ENCODE measurements at places on chromosomes 4 and X. TPM values are rescaled to one million over a fixed set of nuclear protein-coding genes. Genes with fewer than 3 reads are reported as not detected.

- no peak for DNase-seq
Measured at GRCh38 chr4:98659741-98660462, 1.5 kb upstream of the TSPAN5 start.

GRCh38 chr4:20255823-20256222 lies 4.1 kb downstream of the SLIT2 start:
- no peak for DNase-seq

Gene DGAT2L6
- polyA plus RNA-seq: not detected

- DNase-seq: no peak
Measured at GRCh38 chr4:4446434-4446833, 59.5 kb downstream of the NSG1 start.

Gene GABRG1
- polyA plus RNA-seq: 0.46 TPM

DNA sequence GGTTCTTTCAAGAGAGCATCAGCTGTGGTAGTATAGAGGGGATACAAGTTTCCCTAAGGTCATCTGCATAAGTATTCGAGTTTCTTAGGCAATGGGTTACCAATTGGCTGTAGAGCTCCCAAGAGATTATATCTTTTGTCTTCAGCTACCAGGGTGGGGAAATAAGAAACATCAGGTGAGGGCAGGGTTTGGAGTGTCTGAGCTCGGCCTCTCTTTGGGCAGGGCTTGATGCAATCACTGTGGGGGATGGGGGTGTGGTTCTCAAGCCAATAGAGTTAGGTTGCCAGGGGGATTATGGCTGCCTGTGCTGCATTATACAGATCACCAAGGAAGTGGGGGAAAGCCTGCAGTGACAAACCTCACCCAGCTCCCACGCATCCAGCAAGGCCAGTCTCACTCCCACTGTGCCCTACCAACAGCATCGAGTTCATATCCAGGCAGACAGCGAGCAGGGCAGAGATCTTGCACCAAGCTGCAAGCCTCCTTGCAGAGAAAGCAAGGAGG lies 172.1 kb upstream of the MAGEE2 start:
- no peak for DNase-seq

Gene GYPE
- polyA plus RNA-seq: 3.0 TPM

DNA sequence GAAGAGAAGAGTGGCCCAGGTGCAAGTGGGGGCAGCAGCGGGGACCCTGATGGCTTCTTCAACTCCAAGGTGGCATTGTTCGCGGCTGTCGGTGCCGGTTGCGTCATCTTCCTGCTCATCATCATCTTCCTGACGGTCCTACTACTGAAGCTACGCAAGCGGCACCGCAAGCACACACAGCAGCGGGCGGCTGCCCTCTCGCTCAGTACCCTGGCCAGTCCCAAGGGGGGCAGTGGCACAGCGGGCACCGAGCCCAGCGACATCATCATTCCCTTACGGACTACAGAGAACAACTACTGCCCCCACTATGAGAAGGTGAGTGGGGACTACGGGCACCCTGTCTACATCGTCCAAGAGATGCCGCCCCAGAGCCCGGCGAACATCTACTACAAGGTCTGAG lies 11.4 kb downstream of the EFNB1 start:
- DNase-seq: no peak

- no peak for DNase-seq
Measured at GRCh38 chr4:70925899-70926635, 23.9 kb downstream of the MOB1B start.

Gene SYNPO2
- 19.1 TPM for polyA plus RNA-seq

Gene PNPLA4
- 30.7 TPM for polyA plus RNA-seq

Gene HTN3
- polyA plus RNA-seq: not detected

- no peak for DNase-seq
Measured at GRCh38 chr4:82780752-82781231, 17.8 kb downstream of the SCD5 start.

DNA sequence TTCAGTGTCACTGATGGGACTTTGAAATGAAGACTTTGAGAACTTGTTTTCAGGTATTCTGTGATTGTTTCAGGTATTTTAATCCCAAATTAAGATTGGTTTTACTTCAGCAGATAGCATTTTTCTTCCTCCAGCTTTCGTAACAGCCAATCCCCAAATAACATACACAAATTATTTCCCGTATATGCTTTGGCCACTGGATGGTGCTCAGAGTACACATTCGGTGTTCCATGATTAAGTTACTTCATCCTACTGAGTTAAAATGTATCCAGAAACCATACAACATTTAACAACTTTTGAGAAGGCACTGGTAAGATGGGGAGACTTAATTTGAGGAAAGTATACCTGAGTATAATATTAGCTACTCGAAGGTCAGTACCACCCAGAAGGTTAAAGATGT lies 233.4 kb upstream of the FAM47A start:
- DNase-seq: no peak

- DNase-seq: no peak
Measured at GRCh38 chrX:8090482-8090881, 80.6 kb downstream of the VCX2 start.

DNA sequence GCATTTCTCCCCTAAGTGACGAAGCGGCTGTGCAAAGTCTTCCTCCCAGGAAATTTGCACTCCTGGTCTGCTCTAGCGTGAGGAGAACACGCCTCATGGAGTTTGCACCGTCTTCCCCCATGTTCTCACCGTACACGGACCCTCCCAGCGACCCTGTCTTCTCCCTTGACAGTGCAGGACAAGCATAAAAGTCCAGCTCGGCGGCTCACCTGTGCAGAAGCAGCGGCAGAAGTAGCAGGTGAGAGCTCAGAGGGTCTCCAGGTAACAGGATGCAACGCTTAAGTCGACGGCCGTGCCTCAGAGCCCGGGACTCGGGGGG lies 314 bp downstream of the P2RY8 start:
- no peak for DNase-seq

DNA sequence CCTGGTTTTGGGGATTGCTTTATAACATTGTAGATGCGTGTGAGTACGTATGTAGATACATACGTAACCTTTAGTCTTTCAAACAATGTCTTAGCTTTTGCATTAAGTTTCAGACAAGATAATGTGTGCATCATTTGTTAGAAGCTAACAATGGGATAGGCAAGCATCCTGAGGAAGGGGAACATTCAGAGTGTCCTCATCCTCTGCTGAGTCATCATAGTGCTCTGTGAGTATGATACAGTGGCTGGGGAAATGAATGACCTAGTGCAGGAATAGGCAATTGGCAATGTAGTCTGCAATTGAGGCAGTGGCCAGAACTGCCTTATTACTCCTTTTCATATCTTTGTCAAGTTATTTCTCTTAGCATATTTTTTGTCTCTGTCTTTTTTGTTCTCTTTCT lies 7.3 kb downstream of the NAP1L5 start:
- DNase-seq: no peak

GRCh38 chr4:76614589-76614988 lies 179.6 kb downstream of the SHROOM3 start:
- DNase-seq: no peak

Gene MTNR1A
- polyA plus RNA-seq: 1.4 TPM

GRCh38 chr4:123661080-123661737 lies 264.6 kb downstream of the SPRY1 start:
- no peak for DNase-seq

Gene SCARB2
- polyA plus RNA-seq: 231 TPM

- DNase-seq: no peak
Measured at GRCh38 chr4:143617994-143618679, 82.3 kb downstream of the FREM3 start.

DNA sequence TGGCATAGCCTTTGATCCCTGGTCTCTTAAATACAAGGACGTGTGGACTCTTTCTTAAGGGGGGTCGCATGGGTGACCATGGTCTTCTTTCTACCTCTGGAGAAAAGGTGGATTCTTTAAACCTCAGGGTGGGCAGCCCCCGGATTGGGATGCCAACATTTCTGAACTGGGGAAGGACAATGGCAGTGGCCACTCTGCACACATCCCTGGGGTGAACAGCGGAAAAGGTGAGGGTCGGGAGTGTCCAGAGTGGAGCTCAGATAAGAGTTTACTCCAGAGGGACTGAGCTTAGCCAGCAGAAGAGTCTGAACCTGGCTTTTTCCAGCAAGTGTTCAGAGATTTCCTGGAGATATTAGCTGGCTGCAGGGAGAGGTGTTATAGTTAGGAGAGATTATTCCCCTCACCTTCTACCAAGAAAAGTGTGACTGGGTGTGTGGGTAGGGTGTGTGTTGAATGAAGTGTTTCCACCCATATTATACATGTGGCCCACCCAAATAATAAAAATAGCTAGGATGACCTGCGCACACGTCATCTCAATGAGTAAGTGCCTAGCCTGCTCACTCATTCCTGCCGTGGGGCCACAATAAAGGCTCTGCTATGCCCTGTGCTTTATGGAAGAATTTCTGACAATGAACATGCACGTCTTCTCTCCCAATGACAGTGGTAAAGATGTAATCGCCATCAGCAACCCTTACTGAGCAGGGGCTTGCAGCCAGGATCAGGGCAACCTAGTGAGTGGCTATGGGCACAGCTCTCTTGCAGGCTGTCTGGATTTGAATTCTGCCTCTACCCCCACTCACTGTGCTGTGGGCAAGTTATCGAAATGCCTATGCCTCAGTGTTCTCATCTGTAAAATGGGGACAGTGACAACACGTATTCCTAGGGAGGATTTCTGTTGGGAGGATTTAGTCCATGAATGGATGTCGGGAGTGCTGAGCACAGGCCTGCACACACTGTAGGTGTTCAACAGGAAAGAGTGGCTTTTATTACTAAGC lies 76.6 kb downstream of the SLC2A9 start:
- no peak for DNase-seq

DNA sequence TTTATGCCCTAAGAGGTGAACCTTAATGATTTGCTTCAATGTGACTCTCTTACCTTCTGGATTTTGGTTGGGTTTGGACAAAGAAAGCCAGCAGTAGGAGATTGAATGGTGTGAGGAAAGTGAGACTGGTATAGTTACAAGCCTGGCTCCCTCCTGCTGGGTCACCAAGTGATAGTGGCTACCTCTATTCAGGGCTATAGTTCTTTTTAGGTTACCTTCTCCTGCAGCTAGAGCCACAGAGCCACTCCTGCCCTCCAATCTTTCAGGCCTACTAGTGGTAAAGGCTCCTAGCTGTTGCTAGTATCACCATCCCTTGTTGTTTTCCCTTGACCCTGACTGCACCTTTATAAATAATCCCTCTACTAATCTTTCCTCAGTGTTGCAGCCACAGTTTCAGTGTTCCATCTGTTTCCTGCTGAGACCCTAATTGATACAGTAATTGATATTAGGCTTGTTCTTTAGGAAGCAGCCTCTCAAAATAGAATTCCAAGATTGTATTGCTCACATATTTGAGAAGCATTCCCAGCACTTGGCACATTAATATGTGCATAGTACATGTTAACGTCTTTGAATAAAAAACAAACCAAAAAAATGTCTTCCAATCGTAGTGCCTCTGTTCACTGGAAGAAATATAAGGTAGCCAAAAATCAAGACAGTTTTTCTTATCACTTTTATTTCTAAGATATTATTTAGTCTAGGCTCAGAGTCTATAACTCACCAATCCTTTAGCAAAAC lies 82.3 kb downstream of the SRPX start:
- no peak for DNase-seq

Gene RP2
- polyA plus RNA-seq: 18.4 TPM

Gene PDGFRA
- 208 TPM for polyA plus RNA-seq

- no peak for DNase-seq
Measured at GRCh38 chr4:7112656-7113055, 44.8 kb upstream of the GRPEL1 start.

DNA sequence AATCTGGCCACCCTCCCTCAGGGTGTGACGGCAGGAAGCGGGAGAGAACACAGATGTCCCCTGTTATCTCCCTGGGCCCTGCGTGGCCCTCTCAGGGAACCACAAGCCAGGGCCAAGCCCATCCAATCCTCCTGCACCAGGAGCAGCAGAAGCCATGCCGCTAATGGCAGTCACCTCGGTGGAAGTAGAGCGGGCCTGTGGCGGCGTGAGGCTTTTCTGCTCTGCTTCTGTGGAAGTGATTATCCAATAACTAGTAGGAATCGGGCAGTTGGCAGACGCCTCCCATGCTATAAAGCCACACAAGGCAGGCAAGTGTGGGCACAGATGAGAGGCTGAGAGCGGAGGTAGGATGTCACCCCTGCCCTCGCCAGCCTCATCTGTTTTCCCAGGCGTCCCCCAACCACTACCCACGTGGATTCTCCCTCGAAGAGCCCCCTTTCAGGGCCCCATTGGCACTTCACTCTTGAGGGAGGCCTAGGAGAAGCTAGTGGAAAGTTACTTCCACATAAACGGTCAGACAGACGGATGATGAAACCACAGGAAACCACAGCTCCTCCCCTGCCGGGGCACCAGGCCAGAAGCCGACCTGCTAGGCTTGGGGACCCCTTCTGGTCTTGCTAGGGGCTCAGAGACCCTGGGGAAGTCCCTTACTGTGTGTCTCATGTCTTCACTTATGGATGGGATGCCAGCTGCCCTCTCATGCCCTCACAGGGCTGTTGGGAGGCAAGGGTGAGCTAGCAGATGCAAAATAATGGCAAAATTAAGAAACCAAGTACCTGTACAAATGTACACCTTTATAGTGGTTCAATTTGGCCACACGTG lies 18.8 kb upstream of the TMSB4X start:
- no peak for DNase-seq

DNA sequence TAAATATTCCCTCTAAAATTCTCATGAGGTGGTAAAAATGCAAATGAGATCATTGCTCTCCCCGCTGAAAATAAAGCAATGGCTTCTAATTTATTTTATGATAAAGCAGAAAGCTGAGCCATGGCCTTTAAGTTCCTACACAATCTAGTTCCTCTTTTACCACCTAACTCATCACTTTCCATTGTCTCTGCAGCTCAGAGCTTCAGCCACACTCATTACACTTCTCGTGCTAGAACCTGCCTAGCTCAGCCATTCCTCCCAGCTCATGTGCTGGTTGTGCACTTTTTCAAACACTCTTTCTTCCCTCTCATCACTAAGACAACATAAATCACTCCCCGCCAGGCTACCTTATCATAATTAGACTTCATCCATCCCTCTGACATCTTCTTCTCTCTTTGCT lies 1112.1 kb upstream of the PRKX start:
- DNase-seq: no peak
